ENCODE measurements at places on chromosomes 16 and 17.

- peak; percentile 13 for DNase-seq
These were observed 41.8 kb downstream of the IL4R start for GRCh38 chr16:27355610-27356009.

- DNase-seq, result peak; percentile 47
These were observed 1.2 kb downstream of the SNTB2 start for GRCh38 chr16:69188236-69188549.

DNA sequence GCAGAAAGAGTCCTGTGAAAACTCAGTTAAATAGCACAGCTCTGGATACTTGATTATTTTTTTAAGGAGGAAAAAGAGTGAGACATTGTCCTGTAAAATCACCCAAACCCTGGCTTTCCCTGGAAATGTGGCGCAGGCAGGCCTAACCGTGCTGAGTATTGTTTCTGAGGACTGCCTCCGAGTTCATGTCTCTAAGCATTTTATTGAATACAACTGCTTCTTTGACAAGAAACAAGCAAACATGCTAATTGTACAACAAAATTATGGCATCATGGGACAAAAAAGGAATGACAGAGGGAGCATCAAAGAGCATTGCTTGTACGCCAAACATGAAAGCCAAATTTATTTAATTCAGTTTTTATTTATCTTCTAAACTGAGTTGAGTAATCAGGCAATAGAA lies 64.5 kb upstream of the HSBP1 start:
- DNase-seq, result no peak

DNA sequence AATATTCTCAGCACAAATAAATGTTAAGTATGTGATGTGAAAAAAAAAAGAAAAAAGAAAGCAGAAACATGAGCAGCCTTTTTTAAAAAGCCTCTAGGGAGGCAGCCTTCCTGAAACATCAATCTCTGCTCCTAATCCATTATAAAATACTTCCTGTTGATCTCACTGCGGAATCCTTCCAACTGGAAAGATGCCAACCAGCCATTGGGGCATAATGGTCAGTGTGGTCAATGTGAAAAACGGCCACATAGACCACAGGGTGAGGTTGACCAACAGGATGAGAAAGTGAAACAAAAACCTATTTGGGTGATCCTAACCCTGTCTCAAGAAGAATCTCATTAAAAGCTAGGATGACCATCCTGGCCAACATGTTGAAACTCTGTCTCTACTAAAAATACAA lies 26.1 kb upstream of the ABCA8 start:
- DNase-seq, result peak; percentile 83

GRCh38 chr17:28737770-28738679 lies 5.8 kb upstream of the TRAF4 start:
- no peak for DNase-seq

- no peak for DNase-seq
These were observed 15.9 kb downstream of the NR1D1 start for GRCh38 chr17:40084477-40084876.

- DNase-seq, result peak; percentile 2
These were observed 198.6 kb downstream of the AATF start for GRCh38 chr17:37147301-37147812.

DNA sequence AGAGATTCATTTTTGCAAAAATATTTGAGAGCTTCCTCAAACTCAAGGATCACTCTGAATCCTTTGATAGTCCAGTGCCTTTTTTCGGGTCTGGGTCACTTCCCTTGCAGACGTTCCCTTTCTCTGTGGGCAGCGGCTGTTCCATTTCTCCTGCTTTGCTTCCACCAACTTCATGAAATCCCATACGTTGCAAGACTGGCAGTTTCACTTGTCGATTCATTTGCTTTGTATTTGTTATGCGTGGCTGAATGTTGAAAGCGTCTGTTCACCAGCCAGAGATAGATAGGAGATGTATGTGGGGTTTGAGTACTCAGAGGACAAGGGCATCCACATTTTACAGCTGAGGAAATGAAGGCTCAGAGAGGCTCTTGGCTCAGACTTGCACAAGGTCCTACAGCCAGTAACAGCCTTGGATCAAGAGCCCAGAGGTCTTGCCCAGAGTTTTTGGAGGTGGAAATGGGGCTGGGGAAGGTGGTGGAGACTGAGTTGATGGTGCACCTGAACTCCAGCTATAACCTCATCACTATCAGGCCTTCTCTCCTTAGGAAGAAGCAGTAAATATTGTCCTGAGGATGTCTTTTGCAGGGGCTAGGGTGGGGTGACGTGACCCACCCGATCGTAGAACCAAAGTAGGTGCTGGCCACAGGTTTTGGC lies 1.3 kb upstream of the CCDC102A start:
- no peak for DNase-seq

- no peak for DNase-seq
These were observed 5.6 kb downstream of the P2RX1 start for GRCh38 chr17:3910420-3911270.

- DNase-seq, result no peak
These were observed 22.1 kb downstream of the MAP1LC3B start for GRCh38 chr16:87414251-87414680.

DNA sequence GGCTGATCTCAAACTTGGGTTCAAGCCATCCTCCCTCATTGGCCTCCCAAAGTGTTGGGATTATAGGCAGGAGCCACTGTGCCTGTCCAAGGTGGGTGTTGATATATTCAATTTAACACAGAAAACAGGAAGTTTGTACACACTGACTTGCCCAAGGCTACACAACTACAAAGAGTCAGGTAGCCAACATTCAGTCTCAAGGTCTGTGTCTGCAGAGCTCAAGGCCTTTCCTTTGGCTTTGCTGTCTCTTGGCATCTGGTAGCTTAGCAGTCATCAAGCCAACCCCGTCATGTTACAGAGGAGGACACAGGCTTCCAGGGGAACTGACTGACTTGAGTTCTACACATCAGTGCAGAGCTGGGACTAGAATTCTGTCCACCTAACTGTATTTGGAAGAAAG lies 11.9 kb upstream of the MEFV start:
- no peak for DNase-seq

- DNase-seq, result peak; percentile 71
These were observed 13.6 kb downstream of the HEATR6 start for GRCh38 chr17:60065136-60065535.

- no peak for DNase-seq
These were observed 299.0 kb downstream of the CEP112 start for GRCh38 chr17:65892912-65893377.

DNA sequence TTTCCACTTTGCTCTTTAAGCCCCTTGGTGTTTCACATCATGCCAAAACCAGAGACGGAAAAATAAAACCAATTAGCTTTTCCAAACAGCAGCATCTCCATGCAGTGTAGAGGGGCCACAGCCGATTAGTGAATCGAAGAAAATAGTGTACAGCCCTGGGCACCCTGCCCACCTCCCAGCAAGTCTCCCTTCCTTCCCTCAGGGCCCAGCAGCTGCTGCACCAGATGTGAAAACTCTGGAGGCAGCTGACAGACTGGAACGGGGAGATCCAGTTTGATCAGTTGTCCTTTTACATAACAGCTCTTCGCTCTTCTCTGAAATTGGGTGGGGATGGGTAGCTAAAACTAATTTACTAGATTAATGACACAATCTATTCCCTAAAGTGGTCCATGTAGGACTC lies 19.3 kb downstream of the TMEM11 start:
- DNase-seq, result peak; percentile 20

GRCh38 chr16:68902003-68902968 lies 59.0 kb downstream of the TANGO6 start:
- peak; percentile 60 for DNase-seq

DNA sequence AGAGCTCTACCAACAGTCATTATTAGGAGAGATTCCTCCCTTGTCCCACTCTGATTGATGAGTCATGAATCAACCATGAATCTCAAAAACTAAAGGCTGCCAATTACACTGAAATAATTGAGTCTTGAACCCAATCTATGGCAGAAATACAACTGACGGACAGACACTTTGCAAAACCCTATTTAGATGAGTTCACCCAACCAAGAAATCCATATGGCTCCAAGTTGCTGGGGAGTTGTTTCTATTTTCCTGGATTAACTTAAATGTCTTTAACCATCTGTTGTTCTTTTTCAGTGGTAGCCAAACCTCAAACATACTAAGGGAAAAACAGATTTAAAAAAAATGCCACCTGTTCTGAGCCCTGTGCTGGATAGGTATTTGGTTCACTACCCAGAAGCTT lies 151.0 kb downstream of the SHISA9 start:
- DNase-seq, result no peak

GRCh38 chr16:83933885-83934683 lies 19.0 kb upstream of the OSGIN1 start:
- no peak for DNase-seq

GRCh38 chr17:31266042-31266441 lies 31.0 kb downstream of the OMG start:
- no peak for DNase-seq

GRCh38 chr16:23409522-23409921 lies 43.5 kb downstream of the COG7 start:
- DNase-seq, result no peak

DNA sequence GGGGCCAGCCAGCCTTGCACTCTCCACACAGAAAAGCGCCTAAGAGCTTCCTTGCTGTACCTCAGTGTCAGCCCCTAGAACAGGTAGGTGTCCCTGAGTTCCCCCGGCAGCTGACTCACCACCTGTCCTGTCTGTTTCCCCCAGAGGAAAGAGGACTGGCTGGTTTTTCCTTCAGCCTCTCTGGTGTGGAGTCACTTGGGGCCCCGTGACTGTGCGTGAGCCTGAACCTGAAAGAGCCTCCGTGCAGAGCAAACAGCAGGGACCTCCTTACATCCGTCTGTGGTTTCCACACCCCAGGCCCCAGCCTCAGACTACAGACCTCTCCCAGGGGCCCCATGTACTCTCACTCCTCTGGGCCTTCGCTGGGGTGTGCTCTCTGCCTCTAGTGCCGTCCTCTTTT lies 87.8 kb downstream of the GNAO1 start:
- DNase-seq, result no peak

- DNase-seq, result peak; percentile 95
These were observed 44.3 kb downstream of the HOXB1 start for GRCh38 chr17:48486557-48486956.

DNA sequence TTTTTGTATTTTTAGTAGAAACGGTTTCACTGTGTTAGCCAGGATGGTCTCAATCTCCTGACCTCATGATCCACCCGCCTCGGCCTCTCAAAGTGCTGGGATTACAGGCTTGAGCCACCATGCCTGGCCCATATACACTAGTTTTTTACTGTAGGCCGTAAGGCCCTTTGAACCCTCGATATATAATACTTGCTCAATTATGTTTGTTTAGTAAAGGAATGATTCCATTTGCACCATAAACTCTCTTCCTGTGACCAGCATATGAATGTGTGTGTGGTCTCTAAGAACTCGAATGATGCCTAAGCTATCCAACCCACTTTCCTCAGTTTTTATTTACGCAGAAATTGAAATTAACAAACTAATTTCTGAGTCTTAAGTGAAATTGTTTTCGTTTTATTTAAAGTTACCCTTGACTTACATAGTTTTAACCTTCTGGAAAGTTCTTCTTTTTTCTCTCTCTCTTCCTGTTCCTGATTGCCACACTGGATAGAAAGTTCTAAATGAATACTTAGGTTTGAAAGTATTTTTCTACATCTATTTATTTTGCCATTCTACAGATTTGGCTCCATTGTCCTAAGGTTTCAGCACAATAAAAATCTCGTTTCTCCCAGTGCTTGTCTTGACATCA lies 37.9 kb downstream of the PIGL start:
- no peak for DNase-seq

GRCh38 chr16:14321542-14321941 lies 250.4 kb downstream of the MRTFB start:
- DNase-seq, result no peak

DNA sequence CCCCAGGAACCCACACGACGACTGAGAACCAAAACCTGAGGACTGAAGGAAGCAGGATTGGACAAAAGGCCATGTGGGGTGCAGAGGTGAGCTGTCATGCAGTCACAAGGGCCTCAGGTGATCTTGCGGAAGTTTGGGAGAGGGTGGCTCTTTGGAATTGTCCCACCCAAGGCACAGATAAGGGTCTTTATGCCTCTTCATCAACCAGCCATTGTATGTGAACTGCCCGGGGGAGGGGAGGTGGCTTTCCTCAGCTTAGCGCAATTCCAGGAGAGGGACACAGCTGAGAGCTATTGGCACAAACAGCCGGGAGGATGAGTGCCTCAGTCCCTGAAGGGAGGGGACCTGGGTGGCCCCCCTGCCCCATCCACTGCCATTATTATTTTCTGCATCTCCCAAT lies 55.1 kb upstream of the PHOSPHO1 start:
- DNase-seq, result no peak

DNA sequence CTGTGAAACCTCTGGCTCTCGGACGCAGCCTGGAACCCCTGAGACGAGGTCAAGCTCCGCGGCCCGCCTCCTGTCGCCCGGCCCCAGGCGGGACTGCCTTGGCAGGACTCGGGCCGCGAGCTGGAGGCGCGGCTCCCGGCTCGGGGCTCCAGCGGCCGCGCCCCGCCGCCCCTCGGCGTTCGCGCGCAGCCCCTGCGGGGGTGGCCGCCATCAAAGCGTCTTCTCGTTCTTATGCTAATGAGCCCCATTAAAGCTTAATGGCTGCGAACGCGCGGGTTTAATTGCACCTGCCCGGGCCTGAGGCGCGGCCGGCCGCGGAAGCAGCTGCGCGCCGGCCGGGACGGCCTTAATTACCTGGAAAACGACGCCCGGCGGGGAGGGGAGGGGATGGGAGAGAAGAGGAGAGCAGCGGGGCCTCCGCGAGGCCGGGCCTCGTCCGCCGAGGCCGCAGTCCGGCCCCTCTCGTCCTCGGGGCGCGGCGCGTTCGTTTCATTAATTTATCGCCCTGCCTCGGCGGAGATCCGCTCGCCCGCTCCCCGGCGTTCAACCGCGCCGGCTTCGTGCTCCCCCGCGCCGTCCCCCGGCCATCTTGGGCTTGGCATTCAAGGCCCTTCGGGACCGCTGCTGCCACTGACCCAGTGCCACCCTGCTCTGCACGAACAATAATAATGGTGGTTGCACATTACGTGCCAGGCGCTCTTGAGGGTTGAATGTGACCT lies 19.2 kb downstream of the RAI1 start:
- no peak for DNase-seq

DNA sequence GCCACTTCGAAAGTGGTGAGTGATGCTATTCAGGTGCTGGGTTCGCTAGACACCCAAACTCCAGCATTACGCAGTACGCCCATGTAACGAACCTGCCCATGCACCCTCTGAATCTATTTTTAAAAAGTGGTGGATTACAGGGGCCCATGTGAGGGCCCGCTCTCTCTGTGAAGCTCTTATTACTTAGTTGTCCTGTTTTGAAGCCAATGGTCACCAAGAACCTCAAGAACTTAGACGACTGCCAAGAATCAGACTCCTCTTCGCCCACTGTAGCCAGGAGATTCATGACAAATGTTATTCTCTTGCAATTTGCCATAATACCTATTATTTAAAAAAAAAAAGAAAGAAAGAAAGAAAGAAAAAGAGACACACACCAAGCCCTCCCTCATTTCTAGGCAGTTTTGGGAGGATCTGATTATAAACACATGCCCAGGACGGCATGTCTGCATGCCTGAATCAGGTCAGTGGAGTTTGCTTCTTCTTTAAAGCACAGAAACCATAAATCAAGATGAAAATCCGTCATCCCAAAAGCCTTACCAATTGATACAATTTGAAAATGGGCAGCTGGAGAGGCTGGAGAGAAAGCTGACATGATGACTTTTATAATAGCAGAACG lies 108.6 kb downstream of the IRX3 start:
- DNase-seq, result no peak
